ENCODE measurements at places on chromosomes 1 and 21.
A peak's percentile ranks its signal among the peaks of the same experiment; 100 is the strongest.

DNA sequence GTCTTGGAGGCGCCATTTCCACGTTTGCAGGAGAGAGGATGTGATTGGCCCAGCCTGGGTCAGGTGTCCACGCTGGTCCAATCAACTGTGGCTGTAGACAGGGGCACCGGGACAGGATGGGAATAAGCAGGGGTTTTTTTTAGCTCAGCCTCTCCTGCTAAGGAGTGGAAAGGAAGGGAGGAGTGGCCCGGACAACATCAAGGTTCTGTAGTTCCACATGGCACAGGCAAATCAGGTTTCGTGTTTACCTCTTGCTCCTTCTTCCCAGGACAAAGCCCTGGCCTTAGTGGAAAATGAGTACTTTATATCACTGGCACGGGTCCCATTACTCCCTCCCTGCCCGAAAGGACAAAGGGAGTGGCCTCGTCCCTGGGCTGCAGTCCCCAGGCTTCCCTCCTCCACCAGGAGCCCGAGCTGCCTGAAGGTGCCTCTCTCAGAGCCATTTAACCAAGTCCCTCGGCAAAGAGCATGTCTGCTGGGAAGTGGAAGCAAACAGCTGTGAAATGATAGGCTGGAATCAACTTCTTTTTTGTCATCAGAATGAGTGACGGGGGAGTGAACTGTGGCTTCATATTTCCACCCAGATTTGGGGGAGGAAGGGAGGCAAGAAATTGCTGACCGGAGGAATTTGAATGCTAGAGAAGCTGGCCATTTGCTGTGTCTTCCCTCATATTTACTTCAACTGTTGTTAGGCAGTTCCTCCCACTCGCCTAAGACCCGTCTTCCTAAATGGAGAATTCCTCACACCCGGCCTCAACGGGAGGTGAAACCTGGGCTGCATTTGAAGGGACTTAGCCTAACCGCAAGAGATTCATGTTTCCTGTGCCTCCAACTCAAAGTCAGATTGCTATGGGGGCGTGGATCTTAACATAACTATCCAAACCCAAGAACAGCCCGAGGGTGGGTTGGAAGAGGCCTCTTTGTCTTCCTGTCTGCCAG is 84.9 kb upstream of the SLC44A3 start:
- no peak for DNase-seq

DNA sequence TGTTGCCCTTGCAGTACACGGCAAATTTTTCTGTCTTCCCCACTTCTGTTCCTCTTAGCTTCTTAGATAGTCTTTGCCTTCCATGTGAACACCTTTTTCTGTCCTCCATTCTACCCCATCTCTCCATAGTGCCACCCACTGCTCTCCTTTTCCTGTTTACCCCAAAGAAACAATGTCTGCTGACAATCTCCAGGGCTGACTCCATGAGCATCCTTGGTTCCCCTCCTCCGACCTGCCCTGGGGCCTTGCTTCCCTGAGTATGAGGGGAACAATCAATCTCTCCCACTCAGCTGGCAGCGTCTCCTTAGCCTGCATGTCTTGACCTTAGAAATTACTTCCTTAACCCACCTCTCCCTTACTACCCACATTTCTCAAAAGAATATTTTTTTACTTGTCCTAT is 12.3 kb upstream of the MYBPHL start:
- no peak for DNase-seq

DNA sequence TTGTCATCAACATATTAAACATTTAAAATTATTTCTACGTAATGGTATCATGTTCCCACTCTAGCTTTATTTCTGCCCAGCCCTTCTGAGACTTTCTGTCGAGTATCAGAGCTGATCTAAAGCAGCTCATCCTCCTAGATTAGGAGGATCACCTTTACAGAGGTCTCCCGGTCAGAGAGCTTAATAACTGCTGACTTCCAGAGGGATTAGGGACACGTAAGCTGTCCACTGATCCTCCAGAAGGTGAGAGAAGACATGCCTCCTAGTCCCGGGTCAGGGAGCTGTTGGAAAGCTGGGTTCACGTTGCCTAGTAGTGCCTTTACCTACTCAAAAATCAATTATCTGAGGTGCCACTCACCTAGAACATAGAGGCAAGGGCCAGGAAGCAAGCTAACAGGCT is 31.2 kb upstream of the NADK start:
- DNase-seq: no peak

DNA sequence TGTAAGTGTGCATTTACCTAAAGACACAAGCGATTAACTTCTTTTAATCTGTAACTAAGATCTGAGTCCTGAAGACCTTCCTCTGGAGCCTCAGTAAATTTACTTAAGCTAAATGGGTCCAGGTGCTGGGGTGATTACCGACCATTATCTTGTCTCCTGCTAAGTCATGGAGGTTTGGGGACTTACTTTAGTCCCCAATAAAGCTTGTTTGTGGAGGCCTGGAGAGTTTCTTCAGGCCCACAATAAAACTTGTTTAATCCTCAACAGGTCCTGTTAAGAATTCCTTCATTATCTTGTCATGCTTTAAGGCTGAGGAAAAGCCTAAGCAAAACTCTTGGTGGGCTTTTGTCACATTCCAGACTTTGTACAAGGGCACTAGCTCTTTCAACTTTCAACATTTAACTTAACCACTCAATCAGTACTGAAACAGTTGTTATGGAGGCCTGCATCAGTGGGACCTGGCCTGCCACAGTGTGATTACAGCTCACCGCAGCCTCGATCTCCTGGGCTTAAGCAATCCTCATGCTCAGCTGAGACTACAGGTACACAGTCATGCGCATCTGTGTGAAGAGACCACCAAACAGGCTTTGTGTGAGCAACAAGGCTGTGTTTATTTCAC is 84.0 kb downstream of the FMO4 start:
- DNase-seq: no peak

- no peak for DNase-seq
Observed at GRCh38 chr1:61950418-61950817, 208.1 kb downstream of the PATJ start.

DNA sequence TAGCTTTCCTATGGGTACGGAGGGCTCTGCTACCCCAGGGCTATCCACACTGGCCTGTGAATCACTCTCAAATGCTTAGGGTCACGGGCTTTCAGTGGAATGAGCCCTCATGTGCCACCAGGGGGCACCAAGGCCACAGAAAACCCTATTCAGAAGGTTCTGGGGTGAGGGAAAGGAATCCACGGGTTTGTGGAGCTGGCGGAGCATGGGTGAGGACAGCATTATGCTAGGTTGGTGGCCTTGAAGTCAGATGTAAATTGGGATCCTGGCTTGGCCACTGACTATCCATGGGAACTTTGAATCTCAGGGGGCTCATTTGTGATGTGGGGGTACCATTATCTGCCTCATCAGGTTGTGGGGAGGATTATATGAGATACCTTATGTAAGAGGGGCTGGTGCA is 5.1 kb upstream of the LAMTOR5 start:
- DNase-seq: peak; percentile 60

- DNase-seq: peak; percentile 61
Observed at GRCh38 chr1:40627987-40628902, 37.2 kb downstream of the RIMS3 start.

DNA sequence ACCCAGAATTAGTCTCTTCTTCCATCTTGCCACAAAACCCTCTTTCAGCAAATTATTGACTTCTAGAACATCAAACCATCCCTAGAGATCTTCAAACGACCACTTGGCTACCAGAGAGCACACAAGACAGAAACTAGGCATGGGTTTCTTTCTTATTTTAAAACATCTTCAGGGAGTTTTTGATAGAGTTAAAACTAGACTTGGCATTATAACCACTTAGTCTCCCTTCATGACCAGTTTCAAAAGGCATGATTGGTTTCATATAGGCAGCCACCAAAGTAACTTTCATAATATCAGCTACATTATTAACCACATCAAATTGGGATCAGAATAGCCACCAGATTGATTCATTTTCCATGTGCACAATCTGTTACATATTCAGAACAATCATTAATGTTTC is 368.4 kb upstream of the GREM2 start:
- DNase-seq: no peak

- DNase-seq: no peak
Observed at GRCh38 chr1:237398751-237399150, 356.8 kb downstream of the RYR2 start.

DNA sequence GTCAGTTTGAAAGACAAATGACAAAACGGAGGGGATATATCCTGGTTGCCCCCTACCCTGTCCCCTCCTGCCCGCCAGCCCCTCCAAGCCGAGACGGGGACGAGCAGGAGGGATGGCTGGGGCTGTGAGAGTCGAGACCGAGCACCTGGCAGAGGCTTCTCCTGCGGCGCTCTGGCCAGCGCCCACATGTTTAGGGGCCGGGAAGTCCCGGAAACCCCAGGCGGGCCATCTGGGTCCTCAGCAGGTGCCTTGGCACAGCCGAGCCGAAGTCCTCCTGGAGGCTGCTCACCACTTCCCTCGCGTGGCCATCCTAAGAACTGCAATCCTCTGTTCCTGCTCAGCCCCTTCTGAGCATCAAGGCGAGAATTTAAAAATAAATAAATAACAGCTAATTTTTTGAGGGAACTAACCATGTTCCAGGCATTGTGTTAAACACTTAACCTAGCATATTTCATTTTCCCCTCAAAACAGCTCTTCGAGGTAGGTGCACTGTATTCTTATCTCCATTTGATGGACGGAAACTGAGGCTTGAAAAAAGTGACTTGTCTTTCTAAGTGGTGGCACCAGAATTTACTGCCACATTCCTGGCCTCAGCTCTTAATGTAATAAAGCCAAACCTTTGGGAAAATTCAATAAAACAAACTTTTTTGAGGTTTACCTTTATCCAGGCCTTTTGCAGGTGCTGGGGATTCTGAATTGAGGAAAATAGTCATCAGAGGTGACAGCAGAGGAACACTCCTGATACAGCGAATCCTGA is 3.5 kb upstream of the RIMS3 start:
- DNase-seq: peak; percentile 83

DNA sequence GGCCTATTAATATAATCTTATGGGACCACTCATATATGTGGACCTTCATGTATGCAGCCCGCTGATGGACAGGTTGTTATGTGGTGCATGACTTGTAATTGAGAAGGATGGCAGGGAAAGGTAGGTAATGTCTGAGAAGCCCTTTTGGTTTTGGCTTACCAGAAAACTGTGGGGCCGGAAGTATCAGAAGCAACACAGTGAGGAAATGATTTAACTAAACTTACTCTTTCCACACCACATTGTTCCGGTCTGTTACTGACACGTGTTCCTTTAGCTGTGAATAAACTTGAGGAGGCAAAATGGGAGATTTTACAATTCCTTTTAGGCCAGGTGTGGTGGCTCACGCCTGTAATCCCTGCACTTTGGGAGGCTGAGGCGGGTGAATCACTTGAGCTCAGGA is 32.4 kb downstream of the KIF1B start:
- DNase-seq: no peak

GRCh38 chr1:87084244-87084836 is 169.9 kb downstream of the HS2ST1 start:
- DNase-seq: no peak

DNA sequence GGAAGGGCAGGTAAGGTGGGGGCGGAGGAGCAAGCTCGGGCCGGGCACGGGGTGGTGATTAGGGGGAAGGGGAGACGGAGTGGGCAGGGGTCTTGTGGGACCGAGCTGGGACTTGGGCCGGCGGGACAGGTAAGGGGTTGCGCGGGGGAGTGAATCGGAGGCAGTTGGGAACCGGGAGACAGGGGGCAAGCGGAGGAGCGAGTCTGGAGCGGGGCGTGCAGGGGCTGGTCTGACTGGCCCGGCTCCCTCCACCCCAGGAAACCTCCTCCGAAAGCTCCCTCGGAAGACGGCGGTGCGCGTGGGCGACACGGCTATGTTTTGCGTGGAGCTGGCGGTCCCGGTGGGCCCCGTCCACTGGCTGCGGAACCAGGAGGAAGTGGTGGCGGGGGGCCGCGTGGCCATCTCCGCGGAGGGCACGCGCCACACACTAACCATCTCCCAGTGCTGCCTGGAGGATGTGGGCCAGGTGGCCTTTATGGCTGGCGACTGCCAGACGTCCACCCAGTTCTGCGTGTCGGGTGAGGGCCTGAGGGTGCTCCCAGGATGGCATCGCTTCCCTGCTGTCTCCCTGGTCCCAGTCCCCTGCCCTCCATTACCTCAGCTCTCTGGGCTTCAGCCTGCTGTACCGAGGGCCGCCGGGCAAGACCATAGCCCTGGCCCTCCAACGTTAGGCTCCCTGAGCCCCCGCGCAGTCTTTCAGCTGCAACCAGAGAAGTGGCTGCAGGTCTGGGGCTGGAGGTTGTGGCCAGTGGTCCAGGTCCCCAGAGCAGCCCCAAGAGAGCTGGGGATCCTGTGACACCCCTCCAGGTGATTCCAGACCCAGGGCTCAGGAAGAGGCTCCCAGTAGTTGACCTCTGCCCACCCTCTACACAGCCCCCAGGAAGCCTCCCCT is 6.3 kb downstream of the OBSCN start:
- DNase-seq: no peak

DNA sequence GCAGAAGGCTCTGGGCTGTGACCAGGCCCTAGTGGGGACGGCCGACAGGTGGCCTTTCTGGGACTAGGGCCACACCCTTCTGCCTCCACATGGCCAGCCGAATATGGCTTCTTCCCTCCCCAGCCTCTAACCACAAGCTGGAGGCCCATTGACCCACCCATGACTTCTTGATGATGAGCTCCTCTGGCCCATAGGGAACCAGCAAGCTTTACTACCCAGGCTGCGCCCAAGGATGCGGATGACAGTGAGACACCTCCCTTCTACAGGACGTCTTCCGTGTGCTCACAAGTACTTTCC is 41.0 kb downstream of the LDLRAD2 start:
- DNase-seq: no peak

GRCh38 chr1:83872515-83872914 is 126.4 kb downstream of the TTLL7 start:
- DNase-seq: no peak

DNA sequence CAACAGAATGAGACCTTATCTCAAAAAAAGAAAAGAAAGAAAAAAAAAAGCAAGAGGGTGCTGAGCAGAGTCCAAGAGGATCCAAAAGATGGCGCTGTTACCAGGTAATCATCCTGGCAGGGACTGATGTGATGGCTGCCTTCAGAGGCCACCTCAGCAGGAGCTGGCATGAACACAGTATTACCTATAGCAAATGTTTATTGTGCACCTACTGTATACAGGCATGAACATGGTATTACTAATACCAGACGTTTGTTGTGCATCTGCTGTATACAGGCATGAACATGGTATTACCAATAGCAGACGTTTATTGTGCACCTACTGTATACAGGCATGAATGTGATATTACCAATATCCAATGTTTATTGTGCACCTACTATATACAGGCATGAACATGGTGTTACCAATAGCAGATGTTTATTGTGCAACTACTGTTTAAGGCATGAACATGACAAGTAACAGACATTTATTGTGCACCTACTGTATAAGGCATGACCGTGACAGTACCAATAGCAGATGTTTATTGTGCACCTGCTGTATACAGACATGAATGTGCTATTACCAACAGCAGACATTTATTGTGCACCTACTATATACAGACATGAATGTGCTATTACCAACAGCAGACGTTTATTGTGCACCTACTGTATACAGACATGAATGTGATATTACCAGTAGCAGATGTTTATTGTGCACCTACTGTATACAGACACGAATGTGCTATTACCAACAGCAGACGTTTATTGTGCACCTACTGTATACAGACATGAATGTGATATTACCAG is 115.1 kb upstream of the TMEM51 start:
- DNase-seq: peak; percentile 33

GRCh38 chr1:34868230-34869049 is 8.9 kb upstream of the SMIM12 start:
- DNase-seq: no peak

GRCh38 chr1:87612956-87613355 is 284.3 kb downstream of the LMO4 start:
- no peak for DNase-seq

- DNase-seq: no peak
Observed at GRCh38 chr21:38986806-38987632, 181.3 kb downstream of the ETS2 start.
